Left kidney (tissue), 8 donors: ENCODE measurements at places on chromosomes 12 and 14. TPM values are rescaled to one million over a fixed set of nuclear protein-coding genes. Genes with fewer than 3 reads are reported as not detected.

DNA sequence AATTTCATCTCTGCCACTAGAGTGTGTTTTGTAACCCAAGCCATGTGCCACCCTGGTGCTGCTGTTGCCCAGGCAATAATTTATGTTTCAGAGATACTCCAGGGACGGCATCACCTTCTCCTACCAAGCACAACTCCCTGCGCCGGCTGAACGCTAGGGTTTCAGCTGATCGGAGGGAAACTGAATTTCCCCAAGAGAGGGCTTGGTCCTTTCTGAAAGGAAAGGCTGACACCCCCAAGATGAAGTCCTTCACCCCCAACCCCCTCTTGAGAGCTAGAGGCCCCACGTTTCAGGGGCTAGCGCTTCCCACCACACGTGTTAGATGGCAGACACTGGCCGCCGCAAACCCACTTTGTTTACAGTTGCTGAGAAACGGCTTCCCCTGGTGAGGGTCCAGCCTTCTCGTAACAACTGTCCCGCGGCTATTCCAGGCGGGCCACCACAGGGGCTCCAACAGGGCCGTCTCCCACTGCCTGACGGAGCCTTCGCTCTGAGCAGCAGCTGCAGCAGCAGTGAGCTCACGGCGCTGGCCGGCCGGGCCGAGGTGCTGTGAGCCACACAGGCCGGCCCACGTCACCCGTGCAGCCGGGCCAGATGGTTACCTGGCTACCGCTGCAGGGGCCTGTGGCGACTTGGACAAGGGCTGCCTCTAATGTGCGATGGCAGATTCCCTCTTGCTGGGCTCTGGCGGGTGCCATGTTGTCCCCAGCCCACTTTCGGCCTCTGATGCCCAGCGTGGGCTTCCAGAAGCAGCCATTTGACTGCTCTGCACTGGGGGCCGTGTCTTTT is 66.4 kb downstream of the TESC start:
- peak; percentile 52 for DNase-seq

DNA sequence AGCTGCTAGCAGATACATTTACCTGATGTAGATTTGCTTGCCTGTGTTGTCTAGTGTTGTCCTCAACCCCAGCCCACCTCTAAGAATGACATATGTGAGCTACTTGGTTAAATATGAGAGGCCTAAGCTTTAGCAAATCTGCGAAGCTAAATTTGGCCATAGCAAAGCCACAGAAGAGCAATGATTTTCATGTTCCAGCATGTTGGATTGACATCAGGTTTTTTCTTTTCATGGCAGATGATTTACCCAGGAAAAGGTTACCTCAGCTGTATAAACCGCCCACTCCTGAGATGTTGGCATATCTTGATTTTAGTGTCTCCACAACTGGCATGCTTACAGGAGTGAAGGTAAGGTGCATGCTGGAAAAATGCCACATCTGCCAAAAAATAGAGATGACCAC is 36.4 kb upstream of the ATF1 start:
- DNase-seq, result no peak

GRCh38 chr14:64951724-64952123 is 9.2 kb upstream of the GPX2 start:
- DNase-seq, result no peak

Gene TEX22
- polyA plus RNA-seq, result 1.4 TPM

Gene DPF3
- polyA plus RNA-seq, result 5.3 TPM

DNA sequence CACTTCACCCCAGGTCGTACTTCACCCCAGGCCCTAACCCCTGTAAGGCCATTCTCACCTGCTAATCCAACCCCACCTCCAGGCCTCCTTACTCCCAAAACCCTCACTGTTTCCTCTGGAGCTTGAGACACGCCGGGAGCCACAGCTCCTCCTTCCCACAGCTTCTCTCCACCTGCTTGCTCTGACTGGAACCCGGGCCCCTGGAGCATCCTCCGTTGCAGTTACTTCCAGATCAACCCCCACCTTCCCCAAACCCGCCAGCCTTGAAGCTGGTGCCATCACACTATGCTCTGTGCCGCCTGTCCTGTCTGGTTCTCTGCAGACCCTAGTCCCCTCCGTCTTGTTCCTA is 34.6 kb upstream of the PPP2R5C start:
- no peak for DNase-seq

DNA sequence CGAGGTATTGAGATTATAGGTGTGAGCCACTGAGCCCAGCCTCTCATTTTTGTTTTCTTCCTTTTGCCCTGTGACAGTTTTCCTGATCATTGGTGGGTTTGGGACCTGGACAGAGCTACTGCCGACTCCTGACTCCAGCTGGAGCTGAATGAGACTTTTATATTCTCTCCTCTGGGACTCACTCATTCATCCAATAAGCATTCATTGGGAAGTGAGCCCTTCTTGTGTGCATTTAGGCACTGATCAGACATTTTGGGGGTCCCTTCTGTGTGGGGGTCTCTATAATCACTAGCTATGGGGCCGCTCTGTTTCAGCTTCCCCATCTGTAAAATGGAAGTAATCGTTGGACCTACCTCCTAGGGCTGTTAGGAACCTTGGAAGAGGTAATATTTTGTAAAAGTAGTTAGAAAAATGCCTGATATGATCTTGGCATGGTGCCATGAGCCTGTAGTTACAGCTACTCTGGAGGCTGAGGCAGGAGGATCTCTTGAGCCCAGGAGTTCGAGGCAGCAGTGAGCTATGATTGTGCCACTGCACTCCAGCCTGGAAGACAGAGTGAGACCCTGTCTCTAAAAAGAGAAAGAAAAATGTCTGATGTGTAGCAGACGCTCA is 7.2 kb downstream of the SH2B3 start:
- no peak for DNase-seq

DNA sequence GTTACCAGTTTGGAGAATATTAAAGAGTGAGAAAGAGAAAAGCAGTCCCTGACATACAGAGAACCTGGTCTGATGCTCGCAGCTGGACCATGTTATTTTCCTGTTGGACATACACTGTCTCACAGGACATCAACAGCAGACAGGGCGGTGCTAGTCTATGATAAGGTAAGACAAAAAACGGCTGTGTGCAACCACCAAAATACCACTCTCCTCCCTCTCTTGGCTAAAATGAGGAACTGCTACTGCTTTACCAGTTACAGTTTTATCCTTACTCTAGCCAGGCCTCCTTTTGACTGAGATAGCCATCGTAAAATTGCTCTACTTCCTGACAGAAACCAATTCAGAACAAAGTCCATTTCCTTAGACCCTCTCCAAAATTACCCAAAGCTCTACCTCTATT is 47.0 kb upstream of the ERGIC2 start:
- DNase-seq, result no peak

Gene BDKRB1
- 0.52 TPM for polyA plus RNA-seq

GRCh38 chr14:79442786-79443185 is 768.5 kb downstream of the DIO2 start:
- no peak for DNase-seq

DNA sequence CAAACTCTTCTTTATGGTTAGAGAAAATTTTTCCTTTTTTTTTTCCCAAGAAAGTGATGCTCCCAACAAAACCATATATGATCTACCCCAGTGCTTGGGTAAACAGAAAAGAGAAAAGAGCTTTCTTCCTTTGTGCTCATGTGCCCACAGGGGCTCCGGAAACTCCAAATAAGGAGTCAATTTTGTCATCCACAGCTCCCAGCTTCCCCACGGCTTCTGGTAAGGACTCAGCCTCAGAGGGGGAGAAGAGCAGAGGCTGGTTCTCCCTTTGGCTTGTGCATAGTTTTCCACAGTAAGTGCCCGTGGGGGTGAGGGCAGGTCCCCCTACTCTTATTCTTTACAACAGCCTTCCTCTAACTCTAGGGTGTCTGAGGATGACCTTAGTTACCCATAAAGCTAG is 13.3 kb upstream of the RGS6 start:
- DNase-seq, result no peak

- DNase-seq, result no peak
These were observed 105.6 kb upstream of the FRMD6 start for GRCh38 chr14:51546099-51546498.

- no peak for DNase-seq
These were observed 18.6 kb upstream of the KRT77 start for GRCh38 chr12:52721838-52722470.

- no peak for DNase-seq
These were observed 36.9 kb upstream of the SMUG1 start for GRCh38 chr12:54225666-54226065.
